ENCODE measurements at places on chromosomes 16 and 17.
A peak's percentile ranks its signal among the peaks of the same experiment; 100 is the strongest.

- DNase-seq, result no peak
Measured at GRCh38 chr17:75371981-75372380, 33.5 kb downstream of the GRB2 start.

DNA sequence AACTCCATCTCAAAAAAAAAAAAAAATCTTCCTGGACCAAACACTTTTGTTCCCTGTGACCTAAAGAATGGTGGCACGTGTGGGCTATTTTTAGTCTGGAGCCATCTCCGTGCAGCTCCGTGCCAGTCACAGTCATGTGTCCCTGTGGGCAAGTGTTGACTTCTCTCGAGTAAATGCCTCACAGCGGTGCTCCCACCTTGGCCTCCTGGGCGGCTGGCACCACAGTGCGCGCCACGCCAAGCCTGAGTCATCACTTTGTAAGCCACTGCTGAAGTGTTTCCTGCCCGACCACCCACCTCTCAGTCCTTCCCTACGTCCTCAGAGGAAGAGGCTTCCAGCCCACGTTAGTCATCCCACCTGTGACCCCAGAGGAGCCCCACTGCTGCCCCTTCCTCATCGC, 10.9 kb upstream of the HEXD start:
- DNase-seq, result peak; percentile 59

DNA sequence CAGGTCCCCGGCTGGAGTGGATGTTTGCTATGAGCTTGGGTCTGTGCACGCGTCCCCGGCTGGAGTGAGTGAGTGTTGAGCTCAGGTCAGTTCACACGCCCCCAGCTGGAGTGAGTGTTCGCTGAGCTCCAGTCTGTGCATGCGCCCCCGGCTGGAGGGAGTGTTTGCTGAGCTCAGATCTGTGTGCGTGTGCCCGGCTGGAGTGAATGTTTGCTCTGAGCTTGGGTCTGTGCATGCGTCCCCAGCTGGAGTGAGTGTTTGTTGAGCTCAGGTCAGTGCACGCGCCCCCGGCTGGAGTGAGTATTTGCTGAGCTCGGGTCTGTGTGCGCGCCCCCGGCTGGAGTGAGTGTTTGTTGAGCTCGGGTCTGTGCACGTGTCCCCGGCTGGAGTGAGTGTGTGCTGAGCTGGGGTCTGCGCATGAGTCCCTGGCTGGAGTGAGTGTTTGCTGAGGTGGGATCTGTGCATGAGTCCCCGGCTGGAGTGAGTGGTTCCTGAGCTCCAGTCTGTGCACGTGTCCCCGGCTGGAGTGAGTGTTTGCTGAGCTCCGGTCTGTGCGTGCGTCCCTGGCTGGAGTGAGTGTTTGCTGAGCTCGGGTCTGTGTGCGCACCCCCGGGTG, 284.2 kb downstream of the SNX29 start:
- DNase-seq, result no peak

- DNase-seq, result no peak
Measured at GRCh38 chr16:995087-995486, 13.5 kb downstream of the SOX8 start.

GRCh38 chr17:18070861-18071340, 16.8 kb upstream of the DRG2 start:
- no peak for DNase-seq

- DNase-seq, result no peak
Measured at GRCh38 chr16:75340741-75341491, 89.5 kb upstream of the BCAR1 start.
